ENCODE measurements at places on chromosomes 2 and 18. TPM values are rescaled to one million over a fixed set of nuclear protein-coding genes. Genes with fewer than 3 reads are reported as not detected.
A peak's percentile ranks its signal among the peaks of the same experiment; 100 is the strongest.

DNA sequence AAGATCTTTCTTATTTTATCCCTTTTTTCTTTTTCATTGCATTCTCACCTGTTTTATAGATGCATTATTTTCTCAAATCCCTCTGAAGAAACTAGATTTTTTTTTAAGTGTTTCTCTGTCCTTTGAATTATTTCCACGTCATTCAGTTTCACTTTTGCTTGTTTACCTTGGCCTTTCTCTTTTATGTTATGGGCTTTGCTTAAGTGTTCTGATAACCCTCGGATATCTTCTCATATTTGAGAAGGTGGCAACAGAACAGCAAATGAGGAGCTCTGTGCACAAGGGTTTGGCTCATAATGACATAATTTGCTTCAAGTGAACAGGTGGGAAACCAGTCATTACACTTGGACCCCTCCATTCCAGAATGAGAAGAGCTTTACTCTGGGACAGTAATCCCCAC is 111.9 kb downstream of the C1D start:
- peaks cover 7% of the 10 kb centered on the region for H3K4me1 ChIP-seq
- no peaks in the 10 kb centered on the region for H3K36me3 ChIP-seq
- H3K27ac ChIP-seq: no peak overlapping the region
- H3K4me3 ChIP-seq: no peak overlapping the region

GRCh38 chr2:219228911-219229304 is 528 bp downstream of the ATG9A start:
- H3K36me3 ChIP-seq: peaks cover 63% of the 10 kb centered on the region
- no peaks in the 10 kb centered on the region for H3K27me3 ChIP-seq
- peak overlapping the region; percentile 83 for H3K4me3 ChIP-seq
- no peak for DNase-seq

DNA sequence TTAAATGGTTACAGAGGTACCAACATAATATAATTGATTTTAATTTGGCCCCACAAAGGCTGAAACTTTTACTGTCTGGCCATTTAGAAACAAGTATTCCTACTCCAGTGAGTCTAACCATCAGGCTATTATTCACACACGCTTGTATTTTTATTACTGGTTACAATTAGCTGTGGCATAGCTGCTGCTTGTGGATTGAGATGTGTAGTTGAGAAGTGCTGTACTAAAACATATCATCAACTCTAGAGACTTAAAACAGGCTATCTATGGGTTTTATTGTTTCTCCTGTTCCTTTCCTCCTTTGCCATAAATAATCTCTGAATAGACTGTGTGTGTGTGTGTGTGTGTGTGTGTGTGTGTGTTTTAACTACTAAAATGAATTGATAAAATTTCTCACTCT is 530.2 kb downstream of the CCDC85A start:
- no peak overlapping the region for H3K4me3 ChIP-seq
- no peak overlapping the region for H3K27ac ChIP-seq
- H3K36me3 ChIP-seq: no peaks in the 10 kb centered on the region
- DNase-seq: no peak
- no peaks in the 10 kb centered on the region for H3K27me3 ChIP-seq

GRCh38 chr18:53408271-53408670 is 816.2 kb downstream of the MBD2 start:
- DNase-seq: no peak
- no peaks in the 10 kb centered on the region for H3K36me3 ChIP-seq
- no peaks in the 10 kb centered on the region for H3K27me3 ChIP-seq
- no peak overlapping the region for H3K4me3 ChIP-seq
- H3K27ac ChIP-seq: no peak overlapping the region

- no peak for DNase-seq
- no peak overlapping the region for H3K4me3 ChIP-seq
- H3K27me3 ChIP-seq: no peaks in the 10 kb centered on the region
- no peak overlapping the region for H3K27ac ChIP-seq
These were observed 194.1 kb downstream of the PTPRM start for GRCh38 chr18:7760967-7761948.

RUFY4 gene
- total RNA-seq: not detected

FSIP2 gene
- 0.21 TPM for total RNA-seq

TXNDC2 gene
- total RNA-seq: 0.39 TPM

GRCh38 chr2:110120171-110121051 is 4.8 kb upstream of the MALL start:
- DNase-seq: no peak
- H3K27me3 ChIP-seq: peaks cover 28% of the 10 kb centered on the region
- no peak overlapping the region for H3K4me3 ChIP-seq
- peaks cover under 1% of the 10 kb centered on the region for H3K4me1 ChIP-seq
- H3K27ac ChIP-seq: no peak overlapping the region
- no peaks in the 10 kb centered on the region for H3K36me3 ChIP-seq

IL1F10 gene
- not detected for total RNA-seq

DNA sequence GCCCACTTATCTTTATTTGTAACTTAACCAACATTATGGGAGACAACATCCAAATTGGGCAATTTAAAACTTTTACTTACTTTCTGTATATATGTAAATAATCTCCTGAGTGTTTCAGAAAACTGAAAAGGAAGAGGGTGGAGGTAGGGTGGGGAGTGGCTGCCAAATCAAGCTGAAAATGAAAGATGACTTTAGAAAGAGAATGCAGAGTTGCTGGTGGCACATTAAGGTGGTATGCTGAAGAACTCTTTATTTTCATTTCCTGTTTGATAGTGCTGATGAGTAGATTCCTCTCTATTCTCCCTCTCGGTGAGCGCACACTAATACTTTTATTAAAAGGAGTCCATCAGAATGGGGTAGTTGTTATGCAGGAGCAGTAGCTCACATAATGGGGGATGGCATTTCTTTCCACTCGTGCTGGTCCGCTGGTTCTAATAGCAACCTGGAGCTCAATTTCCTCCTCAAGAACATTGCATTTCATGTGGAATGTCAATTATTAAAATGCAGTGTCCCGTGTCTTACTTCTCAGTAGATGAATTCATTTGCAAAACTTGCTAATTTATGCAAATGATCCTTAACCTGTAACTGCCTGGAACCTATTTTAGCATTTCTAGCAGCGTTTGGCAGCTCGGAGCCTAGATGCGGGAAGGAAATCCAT is 466.9 kb upstream of the HNRNPA3 start:
- H3K27ac ChIP-seq: no peak overlapping the region
- H3K4me3 ChIP-seq: no peak overlapping the region
- H3K36me3 ChIP-seq: no peaks in the 10 kb centered on the region
- peaks cover 2% of the 10 kb centered on the region for H3K4me1 ChIP-seq

DNA sequence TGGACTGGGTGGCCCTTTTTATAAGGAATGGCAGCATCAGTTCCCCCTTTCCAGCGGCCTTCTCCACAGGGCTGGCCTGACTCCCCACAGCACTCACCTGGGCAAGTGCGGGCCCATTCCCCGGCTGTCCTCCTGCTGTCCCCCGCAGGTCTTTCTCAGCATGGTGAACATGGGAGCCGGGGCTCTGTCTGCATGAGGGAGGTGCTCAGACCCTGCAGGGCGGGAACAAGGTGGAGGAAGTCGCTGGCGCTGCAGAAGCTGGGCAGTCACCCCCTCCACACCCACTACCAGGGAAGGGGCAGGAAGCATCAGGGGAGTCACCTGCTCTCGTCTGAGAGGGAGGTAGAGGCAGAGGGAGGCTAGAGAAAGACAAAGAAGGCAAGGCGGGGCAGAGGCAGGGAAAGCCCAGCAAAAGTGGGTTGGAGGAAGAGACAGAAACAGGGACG is 12.2 kb downstream of the HES6 start:
- H3K4me3 ChIP-seq: no peak overlapping the region
- DNase-seq: no peak
- H3K36me3 ChIP-seq: peaks cover 4% of the 10 kb centered on the region
- peaks cover 22% of the 10 kb centered on the region for H3K27me3 ChIP-seq

DNA sequence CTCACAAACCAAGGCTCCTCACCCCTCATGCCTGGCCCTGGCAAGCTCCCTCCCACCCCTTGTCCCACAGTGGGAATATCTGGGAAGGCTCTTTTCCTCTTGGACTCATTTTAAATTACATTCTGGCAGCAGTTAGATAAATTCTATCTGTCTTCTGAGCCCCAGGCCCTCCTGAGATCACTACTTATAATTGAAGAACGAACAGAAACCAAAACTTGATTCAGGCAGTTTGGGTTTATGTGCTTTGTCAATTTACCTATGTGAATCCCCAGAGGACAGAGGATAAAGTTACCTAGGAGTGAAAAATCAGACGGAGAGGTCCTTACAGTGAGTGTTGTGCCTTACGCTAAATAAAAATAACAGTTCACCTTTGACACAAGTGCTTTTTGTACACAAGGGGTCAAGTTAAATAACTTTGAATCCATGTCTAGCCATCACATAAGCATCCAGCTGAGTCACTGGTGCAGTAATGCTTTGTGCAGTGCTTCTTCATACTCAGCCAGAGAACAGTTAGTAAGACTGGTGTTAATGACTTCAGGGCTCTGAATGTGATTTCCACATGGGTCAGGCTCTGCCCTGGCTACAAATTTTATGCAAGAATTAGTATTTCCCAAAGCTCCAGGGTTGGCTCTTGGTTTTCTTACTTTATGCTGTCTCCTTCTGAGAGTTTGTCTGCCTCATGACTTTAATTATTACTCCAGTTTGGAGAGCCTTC is 329.3 kb downstream of the INSIG2 start:
- no peaks in the 10 kb centered on the region for H3K27me3 ChIP-seq
- H3K4me3 ChIP-seq: no peak overlapping the region
- DNase-seq: no peak
- H3K27ac ChIP-seq: no peak overlapping the region
- no peaks in the 10 kb centered on the region for H3K36me3 ChIP-seq
- H3K4me1 ChIP-seq: no peaks in the 10 kb centered on the region

DNA sequence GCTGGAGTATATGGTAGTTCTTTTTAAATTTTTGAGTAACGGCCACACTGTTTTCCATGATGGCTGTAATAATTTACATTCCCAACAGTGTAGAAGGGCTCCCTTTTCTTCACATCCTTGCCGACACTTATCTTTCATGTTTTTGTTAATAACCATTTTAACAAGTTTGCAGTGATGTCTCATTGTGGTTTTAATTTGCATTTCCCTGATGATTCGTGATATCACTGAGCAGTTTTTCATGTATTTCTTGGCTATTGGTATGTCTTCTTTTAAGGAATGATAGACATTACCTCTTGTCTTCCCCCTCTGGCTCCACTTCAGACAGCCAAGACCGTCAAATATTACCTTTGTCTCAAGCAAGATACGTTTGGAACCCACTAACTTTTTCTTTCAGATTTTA is 371.1 kb upstream of the NRP2 start:
- no peak overlapping the region for H3K4me3 ChIP-seq
- H3K36me3 ChIP-seq: no peaks in the 10 kb centered on the region
- H3K27me3 ChIP-seq: peaks cover 2% of the 10 kb centered on the region
- H3K27ac ChIP-seq: no peak overlapping the region
- DNase-seq: no peak
- H3K4me1 ChIP-seq: peaks cover 3% of the 10 kb centered on the region

DNA sequence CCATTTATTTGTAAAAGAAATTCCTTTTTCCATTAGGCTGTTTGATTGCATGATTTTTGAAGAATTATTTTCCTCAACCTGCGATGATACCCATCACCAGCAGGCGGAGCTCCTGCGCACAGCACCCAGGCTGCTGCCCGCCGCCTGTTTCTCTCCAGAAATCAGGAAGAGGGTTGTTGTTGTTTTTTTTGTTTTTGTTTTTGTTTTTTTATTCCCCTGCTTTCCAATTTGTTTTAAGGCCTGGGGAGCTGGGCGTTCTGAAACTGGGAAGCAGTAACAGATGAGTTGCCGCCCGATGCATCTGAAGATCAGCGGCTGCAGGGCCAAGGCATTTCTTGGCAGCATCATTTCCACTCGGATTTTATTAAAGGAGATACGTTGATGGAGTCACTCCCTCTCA is 132.1 kb downstream of the MBP start:
- no peaks in the 10 kb centered on the region for H3K36me3 ChIP-seq
- H3K4me1 ChIP-seq: peaks cover 32% of the 10 kb centered on the region
- DNase-seq: no peak

DNA sequence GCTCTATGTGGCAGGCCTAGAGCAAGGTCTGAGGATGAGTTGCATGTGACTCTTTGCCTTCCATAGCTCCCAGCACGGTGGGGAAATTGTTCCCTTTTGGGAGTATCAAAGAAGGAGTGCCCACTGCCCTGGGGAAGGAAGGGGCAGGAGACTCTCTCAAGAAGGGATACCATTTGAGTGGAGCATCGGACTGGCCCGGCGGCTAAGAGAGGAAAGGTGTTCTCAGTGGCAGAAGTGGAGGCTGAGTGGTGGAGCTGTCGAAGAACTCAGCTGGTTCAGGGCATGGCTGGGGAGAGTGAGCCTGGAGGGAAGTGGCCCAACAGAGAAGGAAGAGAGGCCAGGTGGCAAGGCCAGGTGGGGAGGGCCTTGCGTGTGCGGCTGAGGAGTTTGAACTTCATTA is 235.2 kb downstream of the DYSF start:
- H3K4me3 ChIP-seq: no peak overlapping the region
- no peaks in the 10 kb centered on the region for H3K36me3 ChIP-seq
- H3K27me3 ChIP-seq: no peaks in the 10 kb centered on the region
- DNase-seq: no peak
- H3K4me1 ChIP-seq: no peaks in the 10 kb centered on the region

LOXHD1 gene
- total RNA-seq: not detected

GRCh38 chr2:70467237-70467636 is 86.4 kb downstream of the TGFA start:
- peaks cover 4% of the 10 kb centered on the region for H3K27me3 ChIP-seq
- no peak for DNase-seq
- H3K4me3 ChIP-seq: no peak overlapping the region
- no peak overlapping the region for H3K27ac ChIP-seq
- H3K36me3 ChIP-seq: no peaks in the 10 kb centered on the region

GRCh38 chr18:57843386-57843785 is 40.3 kb upstream of the ATP8B1 start:
- H3K36me3 ChIP-seq: no peaks in the 10 kb centered on the region
- peaks cover 14% of the 10 kb centered on the region for H3K4me1 ChIP-seq
- no peak for DNase-seq
- no peak overlapping the region for H3K4me3 ChIP-seq

ORMDL1 gene
- total RNA-seq: 68.8 TPM

SDC1 gene
- 0.62 TPM for total RNA-seq

DNA sequence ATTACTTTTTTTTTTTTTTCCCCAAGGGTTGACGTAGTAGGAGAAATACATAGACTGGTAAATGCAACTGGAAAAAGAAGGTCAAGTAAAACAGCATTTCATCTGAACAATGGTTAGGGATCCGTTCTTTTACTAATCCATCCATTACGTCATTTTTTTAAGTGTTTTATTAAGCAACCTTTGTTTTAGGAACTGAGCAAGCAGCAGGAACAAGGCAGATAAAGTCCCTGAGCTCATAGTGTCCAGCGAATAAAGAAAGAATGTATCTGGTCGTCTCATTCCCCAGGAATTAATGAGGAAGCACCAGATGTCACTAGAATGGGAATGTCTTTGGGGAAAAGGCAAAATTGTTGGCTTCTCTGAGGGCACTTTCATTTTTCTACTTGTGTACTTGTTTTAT is 842.4 kb downstream of the TDRD15 start:
- H3K36me3 ChIP-seq: no peaks in the 10 kb centered on the region
- DNase-seq: no peak
- no peaks in the 10 kb centered on the region for H3K4me1 ChIP-seq
- no peak overlapping the region for H3K27ac ChIP-seq

PROM2 gene
- 0.59 TPM for total RNA-seq

All from activated T-helper 2 cell treated with anti-CD3 and anti-CD28 coated beads, Interferon-gamma antibody, Interleukin-2, Interleukin-4, amounts not matched to agents 10 μg/mL and 5 μg/mL and 100 μg/mL, durations not matched to agents 14 hours and 24 hours and 36 hours (primary cell).